NCI-H1417 treated with DMSO at 0.1 percent for 48 hours (cell line): ENCODE measurements at places on chromosomes 7 and 10.

- DNase-seq: no peak
Measured at GRCh38 chr7:1114088-1114487, 26.2 kb downstream of the GPER1 start.

DNA sequence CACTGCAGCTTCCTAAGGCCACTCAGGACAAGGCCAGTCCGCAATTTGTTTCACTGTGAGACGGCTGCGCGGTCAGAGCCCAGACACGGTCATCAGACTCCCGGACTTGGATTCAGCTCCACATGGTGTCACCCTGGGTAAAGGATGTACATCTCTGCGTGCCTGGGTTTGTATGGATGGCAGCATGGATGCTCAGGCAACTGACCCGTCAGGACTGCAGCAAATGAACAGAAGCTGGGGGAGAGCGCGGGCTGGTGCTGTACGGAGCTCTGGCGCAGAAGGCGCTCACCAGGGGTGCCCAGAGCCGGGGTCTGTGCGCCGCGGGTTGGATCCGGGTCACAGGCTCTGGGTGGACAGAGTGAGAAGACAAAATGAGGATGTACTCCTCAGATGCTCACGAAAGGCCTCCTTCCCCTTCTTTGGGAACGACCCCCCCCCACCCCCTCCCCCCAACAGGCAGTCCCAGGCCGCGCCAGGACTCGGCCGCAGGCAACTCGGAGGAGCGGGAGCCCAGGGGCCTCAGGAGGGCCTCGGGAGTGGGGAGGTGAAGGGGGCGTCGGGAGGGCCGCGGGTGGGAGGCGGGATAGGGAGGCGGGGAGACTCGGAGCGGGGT lies 92.4 kb downstream of the CXCL12 start:
- DNase-seq: no peak

DNA sequence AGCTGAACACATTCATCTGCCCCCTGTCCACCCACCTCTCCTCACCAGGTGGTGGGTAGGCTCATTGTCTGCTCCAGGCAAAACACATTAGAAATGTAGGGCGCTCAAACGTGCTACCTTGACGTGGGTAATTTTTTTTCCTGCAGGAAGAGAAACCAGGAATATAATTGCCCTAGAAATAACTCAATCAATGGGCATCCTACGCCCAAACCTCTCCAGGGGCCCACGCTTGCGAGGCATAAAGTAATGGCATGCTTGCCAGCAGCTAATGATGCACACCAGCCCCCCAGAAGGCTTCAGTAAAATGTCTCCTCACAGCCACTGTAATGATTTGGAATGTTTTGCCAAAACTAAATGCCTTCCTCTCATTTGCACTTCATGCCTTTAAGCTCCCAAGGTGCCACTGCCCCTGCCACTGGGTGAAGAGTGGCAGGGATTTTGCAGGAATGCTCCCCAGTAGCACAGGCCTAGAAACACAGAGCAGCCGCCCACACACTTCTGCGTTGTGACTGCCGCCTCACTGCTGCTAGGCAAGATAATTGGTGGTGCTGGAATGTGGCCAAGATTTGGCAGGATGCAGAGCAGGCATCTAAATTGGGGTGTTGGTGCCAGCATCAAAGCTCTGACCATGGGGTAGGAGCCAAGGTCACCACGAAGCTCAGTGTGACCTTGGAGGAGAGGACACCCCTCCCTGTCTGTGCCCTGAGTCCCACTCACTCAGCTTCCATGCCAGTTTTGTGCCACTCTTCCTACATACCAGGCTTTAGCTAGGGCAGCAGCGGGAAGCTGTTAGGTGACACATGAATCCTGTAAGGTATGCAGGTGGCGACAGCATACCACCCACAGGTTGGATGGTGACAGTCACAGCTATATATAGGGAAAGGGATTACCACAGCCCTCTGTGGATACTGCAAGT lies 48.7 kb upstream of the PPP1R3C start:
- DNase-seq: no peak

DNA sequence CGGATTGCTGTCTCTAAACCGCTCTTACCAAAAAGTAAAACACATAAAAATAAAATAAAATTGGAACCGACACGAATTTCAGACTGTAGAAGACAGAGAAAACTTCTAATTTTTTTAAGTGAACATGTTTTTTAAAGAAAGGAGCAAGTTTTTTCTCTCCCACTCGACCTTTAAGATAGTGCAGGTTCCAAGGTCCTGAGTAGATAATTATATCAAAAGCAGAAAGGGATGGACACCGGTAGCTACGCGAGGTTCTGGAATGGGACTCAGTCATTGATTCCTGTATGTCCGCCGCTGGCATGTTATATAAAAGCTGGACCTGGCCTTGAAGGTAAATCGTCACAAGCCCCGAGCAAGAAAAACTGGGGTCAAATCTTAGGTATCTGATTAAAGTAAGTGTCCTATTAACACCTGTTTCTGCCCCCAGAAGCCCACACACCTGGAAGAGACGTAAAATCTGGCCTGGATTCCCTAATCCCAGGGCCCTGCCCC lies 462 bp upstream of the CISD1 start:
- no peak for DNase-seq

DNA sequence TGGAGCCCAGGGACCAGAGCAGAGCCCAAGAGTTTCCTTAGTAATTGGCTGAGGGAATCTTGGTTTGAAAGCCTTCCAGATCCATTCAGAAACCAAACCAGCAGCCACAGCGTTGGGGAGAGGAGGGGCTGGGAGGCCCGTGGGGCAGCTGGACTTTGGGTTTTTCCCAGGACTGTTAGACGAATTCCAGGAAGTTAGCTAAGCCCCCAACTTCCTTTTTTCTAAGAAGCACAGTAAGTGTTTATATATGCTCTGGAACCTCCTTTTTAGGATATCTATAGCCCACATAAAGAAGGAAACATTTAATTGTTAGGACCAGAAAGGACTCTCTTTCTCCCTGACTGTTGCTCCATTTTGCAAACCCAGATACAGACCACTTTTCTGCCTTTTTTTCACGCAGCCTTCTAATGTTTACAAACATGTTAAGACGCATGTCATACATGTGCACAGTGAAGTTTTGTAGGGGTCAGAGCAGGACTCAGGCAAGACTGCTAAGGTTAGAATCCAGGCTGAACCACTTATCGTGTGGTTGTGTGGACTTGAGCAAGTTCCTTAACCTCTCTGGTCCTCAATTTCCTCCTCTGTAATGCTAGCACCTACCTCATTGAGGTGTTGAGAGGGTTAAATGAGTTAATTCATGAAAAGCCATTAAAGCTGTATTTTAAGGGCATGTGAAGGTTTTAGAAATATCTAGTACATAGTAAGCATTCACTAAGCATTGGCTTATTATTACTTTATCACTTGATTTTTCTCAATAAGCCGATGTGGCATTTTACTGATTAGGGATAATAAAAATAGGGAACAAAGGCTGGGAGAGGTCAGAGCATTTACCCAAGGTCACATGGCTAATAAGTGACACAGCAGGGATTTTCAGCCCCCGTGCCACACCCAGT lies 42.4 kb downstream of the TBATA start:
- no peak for DNase-seq

GRCh38 chr7:88586890-88587289 lies 172.6 kb upstream of the ZNF804B start:
- no peak for DNase-seq

DNA sequence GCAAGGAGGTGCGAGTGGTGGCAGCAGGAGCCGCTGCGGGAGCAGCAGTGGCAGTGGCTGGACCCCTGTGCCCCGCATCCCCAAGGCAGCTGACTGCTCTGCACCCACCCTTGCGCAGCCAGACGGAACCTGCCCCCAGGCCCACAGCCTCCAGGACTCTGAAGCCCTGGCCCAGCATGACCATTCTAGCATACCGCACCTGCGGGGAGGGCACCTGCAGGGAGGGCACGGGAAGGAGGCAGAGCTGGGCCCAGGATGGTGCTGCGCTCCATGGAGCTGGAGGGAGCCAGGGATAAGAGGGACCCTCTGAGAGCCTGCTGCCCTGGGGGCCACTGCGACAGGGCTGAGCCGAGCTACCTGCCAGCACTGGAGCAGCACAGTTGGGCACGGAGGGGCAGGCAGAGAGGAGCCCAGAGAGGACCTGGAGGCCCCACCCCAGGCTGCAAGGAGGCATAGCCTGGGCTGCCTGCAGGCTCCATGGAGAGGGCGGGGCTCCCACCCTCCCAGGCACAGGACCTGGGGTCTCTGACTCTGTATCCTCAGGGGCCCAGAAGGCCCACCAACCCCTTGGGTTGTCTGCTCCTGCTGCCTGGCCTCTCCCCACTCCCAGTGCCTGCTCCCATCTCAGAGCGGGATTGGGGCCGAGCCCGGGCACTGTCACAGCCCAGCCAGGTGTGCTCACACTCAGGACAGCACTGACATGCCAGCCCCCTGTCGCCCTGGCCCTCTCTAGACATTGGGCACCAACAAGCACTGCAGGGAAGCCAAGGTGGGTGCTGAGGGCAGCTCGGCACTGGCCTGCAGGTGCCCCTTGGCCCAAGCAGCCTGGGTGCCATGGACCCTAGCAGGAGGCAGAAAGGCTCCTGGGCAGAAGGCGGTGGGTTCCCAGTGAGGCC lies 87.6 kb downstream of the HTR7 start:
- DNase-seq: no peak

DNA sequence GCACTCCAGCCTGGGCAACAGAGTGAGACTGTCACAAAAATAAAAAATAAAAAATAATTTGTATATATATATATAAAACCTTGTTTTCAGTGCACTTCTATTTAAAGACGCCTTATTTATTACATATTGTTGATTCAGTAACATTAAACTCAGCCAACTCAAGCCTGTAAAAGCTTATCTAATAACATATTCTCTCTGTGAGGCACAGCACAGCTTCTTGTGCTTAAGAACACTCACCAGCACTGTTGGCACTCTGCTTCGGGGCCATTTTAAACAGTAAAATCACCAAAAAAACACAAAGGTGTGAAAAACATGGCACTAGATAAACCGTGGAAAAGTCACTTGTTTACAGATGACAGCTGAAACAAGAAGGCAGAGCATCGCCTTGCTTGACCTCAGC lies 89.0 kb upstream of the C10orf90 start:
- DNase-seq: no peak

- no peak for DNase-seq
Measured at GRCh38 chr7:43749383-43749940, 9.0 kb upstream of the BLVRA start.

GRCh38 chr10:11782793-11783557 lies 40.2 kb upstream of the PROSER2 start:
- DNase-seq: no peak

DNA sequence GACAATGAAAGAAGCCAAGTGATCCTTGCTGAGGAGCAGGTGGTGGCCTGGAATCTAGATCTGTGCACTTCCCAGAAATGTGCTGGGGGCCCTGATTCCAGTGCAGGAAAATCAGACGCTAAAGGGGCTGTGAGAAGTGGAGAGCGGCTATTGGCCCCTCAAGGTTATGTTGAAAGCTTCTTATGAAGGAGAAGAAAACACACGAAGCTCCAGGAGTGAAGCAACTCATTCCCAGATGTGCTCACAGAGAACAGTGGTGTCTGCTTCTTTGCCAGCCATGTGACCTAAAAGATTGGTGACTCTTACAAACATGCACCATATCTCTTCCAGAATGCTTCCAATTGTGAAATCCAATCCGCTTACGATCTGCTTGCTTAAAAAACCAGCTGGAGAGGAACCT lies 679.3 kb upstream of the IGFBP3 start:
- DNase-seq: no peak

GRCh38 chr7:46152696-46153095 lies 231.6 kb upstream of the IGFBP3 start:
- no peak for DNase-seq
